ENCODE measurements at places on chromosomes 13 and 19.

- DNase-seq = no peak
Observed at GRCh38 chr19:29842471-29843179, 30.8 kb downstream of the CCNE1 start.

- peak; percentile 60 for DNase-seq
Observed at GRCh38 chr13:40168425-40169166, 497.8 kb downstream of the FOXO1 start.

DNA sequence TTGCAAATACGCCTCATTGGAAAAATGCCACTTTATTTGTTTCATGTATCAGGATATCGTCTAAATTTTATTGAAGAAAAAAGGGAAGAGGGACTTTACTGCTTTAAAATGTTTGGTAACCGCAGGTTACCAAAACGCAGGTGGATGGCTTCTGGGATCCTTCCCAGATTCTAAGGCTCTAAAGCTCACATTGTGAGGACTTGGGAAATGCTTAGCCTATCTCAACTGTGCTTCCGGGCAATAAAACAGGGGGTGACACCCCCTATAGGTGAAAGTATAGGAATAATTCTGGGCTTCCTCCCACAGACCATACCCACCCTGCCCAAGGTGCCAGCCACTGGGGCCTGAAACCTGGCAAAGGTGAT is 73.2 kb upstream of the IPO5 start:
- DNase-seq = no peak

- no peak for DNase-seq
Observed at GRCh38 chr19:19434483-19435045, 29.1 kb downstream of the GATAD2A start.

DNA sequence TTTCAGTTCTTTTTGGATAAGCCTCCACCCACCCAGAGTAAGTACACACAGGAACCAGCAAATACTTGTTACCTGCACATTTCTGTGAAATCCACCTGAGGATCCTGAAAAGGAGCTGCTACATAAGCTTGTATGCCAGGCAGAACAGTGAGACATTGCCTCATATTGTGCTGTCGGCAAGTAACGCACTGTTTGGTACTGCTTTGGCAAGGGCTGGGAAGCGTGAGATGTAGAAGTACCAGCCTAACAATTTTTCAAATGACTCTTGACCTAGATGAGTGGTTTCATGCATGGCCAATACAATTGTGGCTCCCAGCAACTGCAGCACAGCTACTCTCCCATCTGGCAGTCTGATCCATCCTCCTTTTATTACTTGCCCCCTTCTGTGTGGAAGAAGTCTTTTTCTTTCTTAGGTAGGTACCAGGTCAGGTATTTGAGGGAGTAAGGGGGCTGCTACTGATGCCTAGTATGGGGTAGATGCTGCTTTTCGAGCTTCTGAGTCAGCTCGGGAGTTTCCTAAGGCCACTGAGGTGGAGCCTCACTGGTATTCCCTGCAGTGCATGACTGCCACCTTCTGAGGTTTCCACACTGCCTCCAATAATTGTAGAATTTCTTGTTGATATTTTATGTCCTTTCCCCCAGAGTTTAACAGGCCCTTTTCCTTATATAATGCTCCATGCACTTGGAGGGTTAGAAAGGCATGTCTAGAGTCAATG is 52.2 kb downstream of the ZNF737 start:
- no peak for DNase-seq

Measured in coronary artery (tissue), 2 donors.